ENCODE measurements at places on chromosomes 3 and 15. TPM values are rescaled to one million over a fixed set of nuclear protein-coding genes. Genes with fewer than 3 reads are reported as not detected.

- no peak for DNase-seq
Measured at GRCh38 chr15:90814191-90814821, 54.1 kb upstream of the FURIN start.

- no peak for DNase-seq
Measured at GRCh38 chr3:182035324-182035723, 323.6 kb downstream of the SOX2 start.

DNA sequence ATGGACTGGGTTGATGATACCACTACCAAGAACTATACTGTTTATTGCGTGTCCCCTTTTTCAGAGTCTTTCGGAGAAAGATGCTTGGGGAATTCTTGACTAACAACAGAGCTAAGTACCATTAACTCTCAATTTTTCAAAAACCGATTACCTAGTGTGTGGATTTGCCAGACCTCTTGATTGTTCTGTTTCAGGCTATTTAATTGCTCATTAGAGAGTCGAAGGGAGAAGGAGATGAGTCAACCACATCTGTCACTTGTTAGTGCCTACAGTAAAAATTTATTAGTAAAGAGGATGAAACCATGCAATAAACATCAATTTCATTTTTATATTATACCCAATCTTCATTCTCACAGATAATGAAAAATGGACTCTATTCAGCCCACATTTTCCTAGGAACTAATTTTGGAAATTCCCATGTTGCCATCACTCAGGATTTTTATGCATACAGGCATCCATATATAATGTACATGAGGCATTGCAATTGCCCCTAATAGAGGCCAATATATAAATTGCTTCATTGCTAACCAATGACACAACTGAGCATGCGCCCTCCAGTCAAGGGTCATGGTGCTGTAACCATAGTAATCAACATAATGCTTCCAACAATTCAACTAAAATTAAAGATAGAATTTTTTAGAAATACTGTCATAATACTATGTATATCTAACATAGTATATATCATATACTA is 541.7 kb downstream of the TBL1XR1 start:
- DNase-seq: no peak

- peak; percentile 34 for DNase-seq
Measured at GRCh38 chr3:58492494-58492905, 604 bp downstream of the KCTD6 start.

DNA sequence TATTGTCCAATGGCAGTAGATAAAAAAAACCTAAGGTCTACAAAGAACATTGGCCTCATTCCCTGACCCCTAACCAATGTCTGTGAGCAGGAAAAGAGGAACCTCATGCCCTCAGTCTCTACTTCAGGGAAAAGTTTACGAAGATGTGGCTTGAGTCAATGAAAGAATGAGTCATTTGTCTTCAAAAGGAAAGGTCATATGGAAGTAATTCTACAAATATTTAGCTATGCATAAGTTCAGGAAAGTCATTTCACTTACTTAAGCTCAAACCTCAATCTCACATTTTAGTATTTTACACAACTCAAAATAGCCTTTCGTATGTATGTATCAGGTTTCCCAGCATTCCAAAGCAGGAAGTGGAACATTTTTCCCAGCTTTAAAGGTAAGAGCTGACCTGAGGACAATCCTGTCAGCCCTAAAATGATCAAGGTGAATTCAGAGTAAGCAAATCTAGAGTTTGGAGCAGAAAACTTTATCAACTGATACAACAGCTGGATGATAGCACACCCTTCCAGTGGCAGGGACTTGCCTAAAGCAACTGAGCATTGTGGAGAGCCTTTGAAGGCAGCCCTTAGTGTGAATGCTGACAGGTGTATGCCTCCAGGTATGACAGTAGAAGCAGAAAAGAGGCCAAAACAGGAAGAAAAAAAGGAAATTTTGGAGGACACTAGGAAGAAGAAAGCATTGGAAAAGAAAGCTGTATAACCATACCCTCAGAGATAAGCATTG is 53.9 kb upstream of the ACKR4 start:
- peak; percentile 89 for DNase-seq

Gene IMPG2
- total RNA-seq: 0.76 TPM

All from endothelial cell of umbilical vein (primary cell).